ENCODE measurements at places on chromosomes 5 and 9.

- no peak for DNase-seq
Observed at GRCh38 chr5:115807654-115808052, 8.8 kb downstream of the CDO1 start.

GRCh38 chr9:130399768-130400167 lies 45.0 kb upstream of the ASS1 start:
- DNase-seq = no peak

DNA sequence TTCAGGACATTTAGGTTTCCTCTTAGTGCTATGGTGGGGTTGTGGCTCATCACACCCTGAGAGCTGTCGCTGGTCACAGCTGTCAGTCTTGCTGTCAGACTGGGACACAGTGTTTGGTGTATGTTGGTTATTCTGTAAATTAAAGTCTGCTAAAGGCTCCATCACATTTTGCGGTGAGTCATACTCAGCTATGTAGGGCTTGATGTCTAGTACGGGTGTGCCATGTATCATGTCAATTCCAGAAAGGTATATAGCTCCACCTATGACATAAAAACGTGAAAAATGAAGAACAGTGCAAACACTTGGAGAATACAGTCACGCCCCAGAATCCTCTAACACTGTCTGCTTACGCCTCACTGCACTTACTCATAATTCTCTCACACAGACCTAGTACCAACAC lies 11.9 kb downstream of the TRMO start:
- no peak for DNase-seq

GRCh38 chr5:15956622-15957021 lies 223.0 kb downstream of the MARCHF11 start:
- DNase-seq = no peak

DNA sequence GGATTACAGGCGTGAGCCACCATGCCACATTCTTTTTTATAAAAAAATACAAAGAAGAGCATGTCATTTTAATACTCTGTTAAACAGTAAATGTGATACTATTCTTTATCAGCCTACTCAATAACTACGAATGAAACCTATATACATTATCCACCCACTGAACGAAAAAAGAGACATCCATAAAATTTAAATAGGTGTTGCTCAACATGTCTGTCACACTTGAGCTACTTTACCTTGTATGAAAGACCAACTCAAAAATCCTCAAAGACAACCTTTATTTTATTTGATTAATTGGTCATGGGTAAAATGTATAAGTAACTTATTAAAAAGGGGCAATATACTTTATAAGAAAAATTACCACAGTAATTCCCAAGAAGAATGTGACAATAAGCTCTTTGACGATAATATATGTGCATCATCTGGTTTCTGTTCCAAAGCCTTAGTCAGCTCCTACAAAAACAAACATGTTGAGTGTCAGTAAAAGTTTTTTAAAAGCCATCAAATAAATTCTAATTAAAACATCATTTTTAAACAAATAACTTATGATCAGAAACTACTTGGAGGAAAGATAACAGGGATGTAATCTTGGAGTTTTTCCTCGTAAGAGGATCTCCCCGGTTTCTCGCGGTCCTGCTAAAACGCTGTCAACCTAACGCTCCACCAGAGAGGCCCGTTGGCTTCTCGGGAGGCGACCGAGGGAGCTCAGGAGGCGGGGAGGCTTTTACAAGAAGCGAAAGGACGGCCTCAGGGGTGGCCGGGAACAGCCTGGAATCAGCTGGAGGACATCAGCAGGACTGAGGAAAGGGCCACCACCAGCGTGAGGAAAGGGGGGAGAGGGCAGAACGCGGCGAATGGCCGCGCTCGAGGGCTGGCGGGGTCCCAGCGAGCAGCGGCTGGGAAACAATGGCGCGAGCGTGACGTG lies 13.5 kb upstream of the ANKRD18B start:
- peak; percentile 70 for DNase-seq

- no peak for DNase-seq
Observed at GRCh38 chr9:5352637-5353248, 13.1 kb upstream of the RLN1 start.

GRCh38 chr9:126612326-126612812 lies 1.4 kb upstream of the LMX1B start:
- DNase-seq = no peak

- DNase-seq = no peak
Observed at GRCh38 chr9:105074491-105074890, 146.5 kb upstream of the ABCA1 start.

DNA sequence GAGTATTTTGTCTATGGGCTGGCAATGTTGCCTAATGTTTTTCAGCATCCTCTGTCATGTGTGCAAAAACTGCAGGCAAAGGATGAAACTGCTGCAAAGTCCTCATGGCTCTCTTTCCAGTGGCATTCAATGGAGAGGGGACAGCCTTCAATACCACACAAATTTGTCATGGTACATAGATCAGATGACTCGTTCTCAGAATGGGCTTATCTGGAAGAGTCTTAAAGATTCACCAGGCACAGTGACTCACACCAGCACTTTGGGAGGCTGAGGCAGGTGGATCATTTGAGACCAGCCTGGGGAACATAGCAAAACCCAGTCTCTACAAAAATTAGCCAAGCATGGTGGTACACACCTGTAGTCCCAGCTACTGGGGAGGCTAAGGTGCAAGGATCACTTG lies 5.3 kb downstream of the CDKN2AIPNL start:
- DNase-seq = no peak

DNA sequence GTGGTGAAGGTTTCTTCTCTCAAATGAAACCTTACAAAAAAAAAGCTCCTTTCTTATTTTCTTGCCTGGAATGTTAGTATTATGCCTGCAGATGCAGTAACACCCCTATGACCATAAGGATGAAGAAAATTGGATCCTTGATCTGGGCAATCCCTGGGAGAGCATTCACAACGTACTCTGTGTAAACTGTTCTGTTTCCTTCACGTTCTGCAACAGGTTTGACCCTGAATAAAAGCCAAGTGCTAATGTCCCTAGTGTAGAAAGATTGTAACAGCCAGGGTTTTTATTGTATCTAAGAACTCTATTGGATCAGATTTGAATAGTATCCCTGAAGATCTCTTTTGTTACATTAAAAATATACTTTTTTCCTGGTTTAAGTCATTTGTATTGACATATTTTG lies 1639.6 kb upstream of the ACO1 start:
- DNase-seq = no peak

GRCh38 chr5:35096216-35096615 lies 48.5 kb upstream of the AGXT2 start:
- no peak for DNase-seq

DNA sequence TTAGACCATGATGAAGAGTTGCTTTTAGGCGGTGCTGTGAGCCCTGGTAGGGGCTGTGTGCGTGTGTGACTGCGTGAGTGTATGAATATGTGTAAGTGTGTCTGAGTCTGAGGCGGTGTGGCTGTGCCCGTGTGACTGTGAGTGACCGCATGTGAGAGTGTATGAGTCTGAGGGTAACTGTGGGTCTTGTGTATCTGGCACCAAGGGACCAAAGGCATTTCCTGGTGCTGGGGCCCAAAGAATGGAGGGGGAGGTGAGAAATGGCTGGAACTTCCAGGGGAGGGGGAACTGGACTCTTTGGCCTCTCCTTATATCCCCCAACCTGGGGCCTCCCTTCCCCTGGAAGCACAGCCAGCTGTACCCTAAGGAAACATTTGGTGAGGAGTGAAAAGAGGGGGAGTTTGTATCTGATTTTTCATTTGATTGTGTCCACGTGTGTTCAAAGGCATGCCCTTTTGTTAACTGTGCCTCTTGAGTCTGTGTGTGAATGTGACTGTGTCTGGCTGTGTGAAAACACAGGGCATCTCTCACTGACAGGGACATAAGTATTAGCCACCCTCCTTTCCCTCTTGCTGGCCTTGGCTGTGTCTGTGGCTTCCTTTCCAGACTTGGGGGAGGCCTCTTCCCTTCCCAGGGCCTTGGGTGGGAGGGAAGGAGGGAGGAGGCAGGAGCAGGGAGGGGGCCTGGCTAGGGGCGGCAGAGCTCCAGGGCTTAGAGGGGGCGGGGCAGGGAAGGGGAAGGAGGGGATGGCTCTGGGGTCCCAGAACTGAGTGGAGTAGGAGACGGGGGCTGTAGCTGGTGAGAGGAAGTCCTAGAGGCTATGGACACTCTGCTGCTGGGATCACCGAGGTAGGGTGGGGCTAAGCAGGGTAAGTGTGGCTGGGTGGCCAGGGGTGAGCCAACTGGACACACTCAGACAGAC lies 1.4 kb downstream of the IL11RA start:
- peak; percentile 52 for DNase-seq

DNA sequence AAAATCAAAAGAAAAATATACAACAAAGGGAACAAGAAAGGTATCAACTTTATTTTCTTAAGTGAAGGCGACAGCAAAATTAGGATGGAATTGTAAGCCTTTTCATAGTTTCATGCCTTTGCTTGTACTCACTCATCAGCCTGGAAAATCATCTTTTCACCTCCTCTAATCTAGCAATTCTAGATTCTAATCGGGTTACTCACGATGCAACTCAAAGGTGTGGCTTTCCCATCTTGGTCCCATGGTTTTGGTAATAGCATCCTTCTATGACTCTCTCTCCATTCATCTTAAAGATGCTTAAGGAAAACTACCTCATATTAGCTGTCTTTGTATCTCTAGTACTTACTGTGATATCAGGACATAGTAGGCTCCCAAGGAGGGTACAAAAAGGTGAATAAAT lies 30.5 kb downstream of the DNAH5 start:
- DNase-seq = no peak

GRCh38 chr5:64834611-64835010 lies 65.9 kb downstream of the CWC27 start:
- no peak for DNase-seq

DNA sequence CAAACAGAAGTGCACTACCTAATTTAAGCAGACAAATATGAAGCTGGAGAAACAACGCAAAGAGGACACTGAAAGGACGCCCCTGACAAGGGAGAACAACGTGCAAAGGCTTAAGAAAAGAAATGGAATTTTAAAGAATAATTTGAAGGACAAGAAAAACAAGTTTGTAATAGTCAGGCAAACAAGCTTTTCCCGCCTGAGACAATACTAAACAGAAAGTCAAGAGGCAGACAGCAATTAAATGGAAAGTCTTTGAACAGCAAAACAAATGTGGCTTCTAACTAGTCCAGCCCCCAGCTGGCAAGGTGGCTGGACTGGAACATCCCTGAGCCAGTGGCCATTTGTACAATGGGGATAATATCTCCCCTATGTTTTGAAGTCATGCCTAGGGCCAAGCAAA lies 63.3 kb downstream of the SIL1 start:
- DNase-seq = no peak

DNA sequence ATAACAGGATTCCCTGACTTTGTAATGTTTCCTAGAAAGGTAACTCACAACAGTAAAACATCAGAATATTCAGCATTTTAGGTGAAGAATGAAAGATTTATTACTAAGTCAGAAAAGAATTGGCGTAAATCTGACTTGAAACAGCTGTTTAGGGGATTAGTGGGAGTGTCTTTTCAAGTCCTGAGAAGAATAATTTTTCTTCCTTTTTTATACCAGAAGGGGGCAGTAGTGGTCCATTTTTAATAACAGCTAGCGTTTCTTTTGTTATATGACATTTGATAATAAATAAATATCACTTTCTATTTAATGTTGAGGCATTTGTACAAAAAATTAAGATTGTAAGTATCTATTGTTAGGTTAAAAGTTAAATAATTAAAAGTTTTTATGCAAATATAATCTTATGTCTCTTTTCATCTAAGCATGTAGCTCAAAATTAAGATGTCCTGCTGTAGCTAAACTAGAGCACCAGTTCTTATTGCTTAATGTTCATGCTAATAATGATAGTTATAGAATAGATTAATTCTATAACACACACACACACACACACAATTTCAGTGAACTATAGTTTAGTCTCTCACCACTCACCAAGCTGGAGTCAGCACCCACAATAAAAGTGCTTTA lies 258.7 kb upstream of the ARRDC3 start:
- DNase-seq = no peak

DNA sequence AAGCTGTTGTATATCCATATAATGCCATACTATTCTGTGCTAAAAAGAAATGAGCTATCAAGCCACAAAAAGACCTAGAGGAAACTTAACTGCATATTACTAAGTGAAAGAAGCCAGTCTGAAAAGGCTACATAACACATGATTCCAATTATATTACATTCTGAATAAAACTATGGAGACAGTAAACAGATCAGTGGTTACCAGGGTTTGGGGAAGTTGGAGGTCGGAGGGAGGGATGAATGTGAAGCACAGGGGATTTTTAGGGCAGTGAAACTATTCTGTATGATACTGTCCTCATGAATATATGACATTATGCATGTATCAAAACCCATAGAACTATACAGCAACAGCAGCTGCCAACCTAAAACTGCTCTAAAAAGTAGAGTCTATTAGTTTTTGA lies 5.6 kb upstream of the RFK start:
- no peak for DNase-seq

DNA sequence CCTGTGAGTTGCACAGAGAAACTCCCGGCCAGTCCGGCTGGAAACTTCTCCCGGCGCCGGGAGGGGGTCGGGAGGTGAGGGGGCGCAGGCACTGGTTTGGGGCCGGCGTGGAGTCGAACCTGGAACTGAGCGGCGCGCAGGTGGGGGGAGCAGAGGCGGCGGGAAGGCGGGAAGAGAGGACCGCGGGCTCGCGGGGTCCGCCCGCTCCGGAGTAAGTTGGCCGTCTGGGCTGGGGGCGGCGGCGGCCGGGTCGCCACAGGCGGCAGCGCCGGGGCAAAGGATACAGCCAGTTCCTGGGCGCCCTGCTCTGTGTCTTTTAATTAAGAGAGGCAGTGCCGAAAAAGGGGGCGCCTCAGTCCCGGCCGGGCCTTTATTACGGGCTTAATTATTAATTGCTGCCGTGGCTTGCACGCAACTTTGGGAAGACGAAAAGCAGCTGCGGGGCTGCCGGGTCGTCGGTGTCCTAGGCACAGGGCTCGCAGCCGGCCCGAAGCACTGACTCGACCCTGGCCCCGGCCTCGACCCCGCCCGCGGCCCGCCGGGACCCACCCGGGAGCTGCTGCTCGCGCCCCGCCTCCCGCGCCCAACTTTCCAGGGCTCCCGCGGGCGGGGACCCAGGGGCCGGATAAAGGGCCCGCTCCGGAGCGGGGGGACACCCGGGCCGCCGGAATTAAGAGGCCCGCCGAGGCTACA lies 1.1 kb downstream of the NTNG2 start:
- DNase-seq = no peak

GRCh38 chr9:120774719-120775118 lies 18.5 kb downstream of the FBXW2 start:
- no peak for DNase-seq

DNA sequence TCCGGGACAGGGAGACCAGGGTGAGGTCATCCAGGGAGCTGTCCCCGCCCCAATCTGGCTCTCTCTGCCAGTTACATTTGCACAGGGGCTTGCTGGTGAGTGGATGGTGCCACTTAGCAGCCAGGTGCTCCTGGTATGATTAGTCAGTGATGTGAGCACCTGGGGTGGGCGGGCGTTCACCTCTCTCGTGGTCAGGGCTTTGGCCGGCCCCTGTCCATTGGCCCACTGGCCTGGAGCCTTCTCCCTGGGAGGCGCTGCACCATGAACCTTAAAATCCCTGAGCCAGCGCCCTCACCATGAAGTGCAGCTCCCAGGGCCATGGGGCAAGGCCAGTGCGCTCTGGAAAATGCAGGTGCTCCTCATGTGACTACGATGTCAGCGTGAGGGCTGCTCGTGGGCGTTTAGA lies 2.0 kb downstream of the NKD2 start:
- DNase-seq = no peak
